Activated B cell treated with CpG ODN at 0.5 μM for 24 hours (primary cell): ENCODE measurements at places on chromosomes 3 and 15. TPM values are rescaled to one million over a fixed set of nuclear protein-coding genes. Genes with fewer than 3 reads are reported as not detected.

DNA sequence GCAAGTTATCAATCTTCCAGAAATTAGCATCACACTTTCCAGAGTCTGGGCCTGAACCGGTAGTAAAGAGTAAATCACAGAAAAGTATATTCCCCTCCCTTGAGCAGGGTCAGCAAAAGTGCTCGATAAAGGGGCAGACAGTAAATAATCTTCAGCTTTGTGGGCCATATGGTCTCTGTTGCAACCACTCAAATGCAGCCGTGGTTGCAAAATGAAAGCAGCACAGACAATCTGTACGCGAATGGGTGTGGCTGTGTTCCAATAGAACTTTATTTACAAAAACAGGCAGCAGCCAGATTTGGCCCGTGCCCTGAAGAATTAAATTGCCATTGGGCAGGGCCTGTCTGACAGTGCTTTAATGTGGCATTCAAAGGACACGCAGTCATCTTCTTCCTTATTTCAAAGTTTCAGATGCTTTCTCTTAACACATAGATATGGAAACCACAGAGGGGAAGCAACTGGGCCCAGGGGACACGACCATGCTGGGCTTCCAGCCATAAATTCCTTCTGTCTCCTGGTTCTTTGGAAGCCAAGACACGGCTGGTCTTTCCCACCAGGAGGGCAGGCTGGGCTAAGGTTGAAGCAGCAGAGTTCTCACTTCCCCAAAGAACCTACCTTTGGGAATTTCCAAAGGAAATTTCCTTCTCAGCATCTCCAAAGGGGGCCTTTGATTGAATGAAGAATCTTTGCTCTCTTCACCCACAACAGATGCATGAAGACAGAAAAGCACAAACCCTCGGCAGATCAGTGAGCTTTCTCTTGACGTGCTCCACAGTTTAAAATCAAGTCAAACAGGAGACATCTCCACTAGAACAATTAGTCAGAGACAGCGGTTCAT lies 489.8 kb upstream of the PROK2 start:
- no peak for DNase-seq

GRCh38 chr3:120454076-120454689 lies 3.4 kb upstream of the FSTL1 start:
- no peak for DNase-seq

DNA sequence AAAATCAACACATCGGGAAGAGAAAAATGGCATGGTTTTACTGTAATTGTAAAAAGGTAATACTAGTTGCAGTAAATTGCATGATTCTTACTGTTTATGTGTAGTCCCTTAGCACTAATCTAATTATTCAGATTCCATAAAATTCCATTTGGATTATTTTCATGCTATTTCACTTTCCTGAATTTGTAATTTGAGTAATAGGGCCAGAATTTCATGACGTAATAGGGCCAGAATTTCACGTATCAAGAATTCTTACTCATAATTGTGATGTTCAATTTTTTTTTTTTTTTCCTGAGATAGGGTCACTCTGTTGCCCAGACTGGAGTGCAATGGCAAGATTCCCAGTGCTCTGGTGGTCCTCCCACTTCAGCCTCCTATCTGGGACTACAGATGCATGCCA lies 2.9 kb upstream of the U2SURP start:
- no peak for DNase-seq

GRCh38 chr15:66702035-66702786 lies at the start of gene SMAD6:
TSS of gene SMAD6 (plus strand) at chr15:66702236. CDS start at chr15:66703259, 1,023 bp downstream.
- DNase-seq, result peak; percentile 56

- peak; percentile 11 for DNase-seq
Observed at GRCh38 chr15:99437315-99438223, 128.2 kb upstream of the MEF2A start.

DNA sequence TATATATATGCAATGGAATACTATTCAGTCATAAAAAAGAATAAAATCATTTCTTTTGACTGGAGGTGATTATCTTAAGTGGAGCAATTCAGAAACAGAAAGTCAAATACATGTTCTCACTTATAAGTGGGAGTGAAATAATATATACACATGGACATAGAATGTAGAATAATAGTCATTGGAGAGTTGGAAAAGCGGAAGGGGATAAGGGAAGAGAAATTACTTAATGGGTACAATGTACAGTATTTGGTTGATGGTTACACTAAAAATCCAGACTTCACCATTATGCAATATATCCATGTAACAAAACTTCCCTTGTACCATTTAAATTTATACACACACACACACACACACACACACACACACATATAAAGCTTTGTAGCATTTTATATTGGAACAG lies 84.3 kb downstream of the RAP2B start:
- no peak for DNase-seq

- peak; percentile 37 for DNase-seq
Observed at GRCh38 chr15:40441565-40442531, 1.1 kb downstream of the BAHD1 start.

DNA sequence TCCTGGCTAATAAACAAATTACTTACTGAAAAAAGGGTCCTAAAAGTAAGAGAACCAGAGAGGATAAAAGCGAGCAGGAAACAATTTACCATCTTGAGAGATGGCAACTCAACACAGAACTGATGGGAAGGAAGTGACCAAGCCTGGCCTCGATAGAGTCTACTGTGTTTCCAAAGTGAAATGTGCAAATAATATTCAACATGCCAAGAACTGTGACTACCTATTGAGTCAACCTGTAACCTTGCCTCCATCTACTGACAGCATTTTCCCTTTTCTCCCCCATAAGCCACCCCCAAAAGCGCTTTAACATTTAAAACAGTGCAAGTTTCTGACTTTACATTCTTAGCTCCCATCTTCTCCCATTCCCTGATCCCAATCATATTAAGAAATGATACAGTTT lies 75.4 kb upstream of the PSMD6 start:
- no peak for DNase-seq

- no peak for DNase-seq
Observed at GRCh38 chr3:177201700-177202397, 4.6 kb upstream of the TBL1XR1 start.

Gene GOLGA8J
- 0.22 TPM in 1 of 2 replicates, not detected in the other for total RNA-seq

Gene HTR3E
- not detected in 2 replicates for total RNA-seq

Gene GRK7
- not detected in 2 replicates for total RNA-seq

Gene SLC35G2
- 4.2 and 4.3 TPM in 2 replicates for total RNA-seq

Gene GPR149
- not detected in 2 replicates for total RNA-seq

Gene EAF2
- total RNA-seq, result 43.3 and 47.7 TPM in 2 replicates
